Activated CD4-positive, alpha-beta T cell treated with anti-CD3 and anti-CD28 coated beads, Interleukin-2, amount 10 ng/mL, durations not matched to agents 7 days and 5 days (primary cell): ENCODE measurements at places on chromosomes 16 and 17.
A peak's percentile ranks its signal among the peaks of the same experiment; 100 is the strongest.

GRCh38 chr16:85637808-85638647 is 24.9 kb downstream of the GSE1 start:
- DNase-seq = no peak

GRCh38 chr16:47779201-47780016 is 318.3 kb downstream of the PHKB start:
- DNase-seq = peak; percentile 17

DNA sequence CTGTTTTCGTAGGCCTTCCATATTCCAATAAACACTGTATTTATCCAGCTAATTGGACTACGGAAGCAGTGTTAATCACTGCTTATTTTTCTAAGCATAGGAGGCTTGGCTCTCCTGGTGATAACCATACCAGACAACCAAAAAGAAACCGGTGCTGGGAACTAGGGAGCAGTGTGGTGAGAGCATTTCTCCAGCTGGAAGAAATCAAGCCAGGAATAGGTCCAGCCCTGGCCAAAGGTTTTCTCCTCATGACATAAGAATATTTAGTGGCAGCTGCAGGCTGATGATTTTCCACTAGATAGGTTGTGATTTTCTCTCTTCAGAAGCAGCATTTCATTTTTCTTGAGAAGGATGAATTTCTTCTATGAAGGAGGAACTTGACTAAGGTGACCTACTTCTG is 141.5 kb downstream of the TRIM37 start:
- no peak for DNase-seq

GRCh38 chr17:26766743-26767142 is 527.2 kb upstream of the WSB1 start:
- DNase-seq = no peak

GRCh38 chr16:17125671-17126070 is 345.1 kb downstream of the XYLT1 start:
- DNase-seq = no peak

DNA sequence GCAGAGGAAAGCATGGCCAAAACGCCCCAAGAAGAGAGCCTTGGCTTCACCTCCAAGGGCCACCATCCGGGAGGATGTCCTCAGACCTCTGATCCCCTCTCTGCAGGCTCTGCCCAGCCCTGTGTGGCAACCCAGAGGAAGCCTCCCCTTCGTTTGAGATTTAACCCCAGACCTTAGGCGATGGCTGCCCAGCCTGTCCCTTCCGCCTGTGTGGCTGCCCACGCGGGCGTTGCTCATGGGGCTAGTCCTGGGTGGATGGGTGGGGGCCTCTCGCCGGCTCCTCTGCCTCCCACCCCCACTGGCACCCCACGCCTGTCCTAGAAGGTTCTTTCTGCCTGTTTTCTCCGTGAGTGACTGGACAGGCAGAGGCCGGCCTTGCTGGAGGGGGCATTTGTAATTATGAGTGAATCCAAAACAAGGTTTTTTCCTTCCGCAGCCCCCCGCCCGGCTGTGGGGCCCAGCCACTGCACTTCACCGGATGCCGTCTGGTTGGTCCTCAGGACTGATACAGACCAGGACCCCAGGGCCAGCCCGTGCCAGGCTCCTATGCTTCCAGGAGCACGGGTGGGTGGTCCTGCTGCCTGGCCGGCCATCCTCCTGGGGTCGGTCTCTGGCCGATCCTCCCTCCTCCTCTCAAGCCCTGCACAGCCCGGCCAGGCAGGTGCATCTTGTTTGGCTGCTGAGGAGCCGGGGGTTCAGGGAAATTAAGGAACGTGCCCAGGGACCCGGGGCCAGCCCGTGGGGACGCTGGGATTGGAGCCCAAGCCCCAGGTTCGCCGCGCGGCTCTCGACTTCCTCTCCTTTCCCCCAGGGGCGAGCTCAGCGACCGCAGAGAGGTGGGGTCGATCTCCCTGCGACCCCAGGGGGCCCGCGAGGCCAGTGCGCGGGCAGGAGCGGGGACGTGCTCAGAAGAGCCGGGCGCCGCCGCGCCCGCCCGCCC is at the start of gene TMEM235:
TSS of gene TMEM235 (plus strand) at position 636 of the 940 bp plus-strand sequence. CDS start 393 bp downstream, outside the sequence.
- DNase-seq = no peak

- DNase-seq = no peak
Measured at GRCh38 chr16:56946767-56947603, 14.8 kb upstream of the CETP start.

- no peak for DNase-seq
Measured at GRCh38 chr17:69448431-69449102, 34.1 kb downstream of the MAP2K6 start.

GRCh38 chr16:70481929-70482536 is 27.6 kb downstream of the FCSK start:
- DNase-seq = no peak

- DNase-seq = no peak
Measured at GRCh38 chr16:85421338-85422195, 191.6 kb upstream of the GSE1 start.

- no peak for DNase-seq
Measured at GRCh38 chr16:49078104-49078503, 203.5 kb downstream of the CBLN1 start.

DNA sequence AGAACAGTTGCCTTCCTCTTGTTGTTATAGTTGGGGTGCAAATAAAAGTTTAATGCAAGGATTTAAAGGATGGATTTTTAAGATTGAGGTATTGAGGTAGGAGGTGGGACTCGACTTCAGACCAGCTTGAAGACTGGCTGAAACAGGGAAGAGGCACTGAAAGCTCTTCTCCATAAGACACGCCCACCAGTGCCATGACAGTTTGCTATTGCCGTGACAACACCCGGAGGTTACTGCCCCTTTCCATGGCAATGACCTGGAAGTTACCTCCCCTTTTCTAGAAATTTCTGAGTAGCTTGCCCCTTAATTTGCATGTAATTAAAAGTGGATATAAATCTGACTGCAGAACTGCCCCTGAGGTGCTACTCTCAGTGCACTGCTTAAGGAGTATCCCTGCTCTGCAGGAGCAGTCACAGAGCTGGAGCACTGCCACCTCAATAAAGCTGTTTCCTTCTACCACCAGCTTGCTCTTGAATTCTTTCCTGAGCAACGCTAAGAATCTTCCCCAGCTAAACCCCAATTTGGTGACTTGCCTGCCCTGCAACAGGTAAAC is 122.6 kb downstream of the SHISA6 start:
- no peak for DNase-seq

DNA sequence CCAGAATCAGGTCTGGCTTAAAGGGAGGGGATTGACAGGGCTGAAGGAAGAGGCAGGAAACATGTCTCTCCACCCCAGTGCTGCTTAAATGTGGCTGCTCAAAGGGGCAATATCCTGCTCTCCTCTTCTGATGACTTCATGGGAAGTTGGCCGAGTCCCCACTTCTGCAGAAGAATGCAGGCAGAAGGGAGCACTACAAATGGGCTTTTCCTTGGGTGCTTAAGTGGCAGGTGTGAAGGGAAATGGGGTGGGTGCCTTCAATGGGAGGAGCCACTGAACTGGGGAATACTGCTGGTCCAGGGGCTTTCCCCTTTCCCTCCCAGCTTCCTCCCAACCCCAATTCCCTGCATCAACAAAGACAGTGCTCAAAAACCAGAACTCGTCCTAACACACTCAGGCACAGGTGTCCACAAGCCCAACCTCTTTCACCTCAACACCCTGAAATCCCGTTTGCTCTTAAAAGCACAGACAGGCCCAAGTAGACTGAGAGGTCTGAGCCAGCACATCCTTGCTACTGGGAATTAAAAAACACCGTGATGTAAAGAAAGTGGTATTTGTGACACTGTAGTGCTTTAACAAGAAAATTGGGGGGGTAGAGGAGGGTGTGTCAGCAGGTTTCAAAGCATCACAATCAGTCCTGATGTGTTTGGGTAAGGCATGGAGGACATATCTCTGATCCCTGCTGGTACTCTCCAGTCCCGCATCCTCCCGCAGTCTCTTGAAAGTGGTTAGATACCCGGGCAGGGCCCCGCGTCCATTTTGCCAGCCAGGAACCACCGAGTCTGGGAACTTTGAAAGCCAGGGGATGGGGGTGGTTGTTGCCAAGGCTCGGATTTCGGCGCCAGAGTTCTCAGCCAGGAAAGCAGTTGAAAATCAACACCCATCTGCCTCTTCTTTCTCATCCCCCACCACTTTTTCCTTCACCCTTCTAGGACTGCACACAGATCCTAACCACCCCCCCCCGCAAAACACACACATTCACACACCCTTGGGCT is 1.6 kb downstream of the CA10 start:
- DNase-seq = no peak

GRCh38 chr17:75048249-75048878 is 1.3 kb downstream of the KCTD2 start:
- no peak for DNase-seq

DNA sequence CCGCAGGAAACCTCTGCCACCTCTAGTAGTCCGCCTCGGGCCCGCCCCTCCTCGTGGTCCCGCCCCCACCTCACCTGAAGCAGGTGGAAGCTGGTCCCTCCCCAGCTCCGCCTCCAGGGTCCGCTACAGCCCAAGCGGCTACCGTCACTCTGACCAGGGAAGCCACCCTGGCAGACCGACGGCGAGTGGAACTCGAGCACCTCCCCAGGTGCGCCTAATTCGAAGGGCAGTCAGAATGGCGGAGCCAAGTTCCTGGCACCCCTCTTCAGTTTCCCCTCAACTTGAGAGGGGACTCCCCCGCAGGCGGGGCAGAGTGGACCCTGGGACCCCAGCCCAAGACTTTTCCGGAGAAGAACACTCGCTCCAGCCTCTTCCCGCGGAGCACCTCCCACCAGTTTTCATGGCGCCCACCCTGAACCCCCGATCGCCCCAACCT is 507 bp downstream of the FHOD1 start:
- DNase-seq = no peak

GRCh38 chr17:38439436-38439835 is 11.2 kb downstream of the ARHGAP23 start:
- no peak for DNase-seq

DNA sequence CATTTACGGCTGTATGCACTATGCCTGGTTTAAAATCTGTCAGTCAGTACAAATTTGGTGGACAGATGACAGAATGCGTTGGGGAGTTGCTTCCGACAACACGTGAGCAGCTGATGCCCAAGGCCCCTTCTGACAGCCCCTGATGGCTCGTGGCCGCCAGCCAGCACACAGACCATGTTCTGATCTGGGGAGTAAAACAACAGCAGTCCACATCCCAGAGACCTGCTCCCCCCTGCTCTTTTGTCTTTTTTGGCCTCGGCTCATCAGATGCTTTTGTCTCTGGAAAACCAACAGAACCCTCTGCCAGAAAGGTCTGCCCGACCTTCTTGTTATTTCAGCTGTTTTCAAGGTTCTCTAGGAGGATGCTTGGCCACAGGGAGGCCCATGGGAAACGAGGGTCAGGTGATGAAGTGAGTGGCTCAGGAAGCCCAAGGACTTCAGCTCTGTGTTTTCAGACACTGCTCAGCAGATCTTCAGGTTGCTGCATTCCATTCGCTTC is 10.8 kb downstream of the ARSG start:
- no peak for DNase-seq

DNA sequence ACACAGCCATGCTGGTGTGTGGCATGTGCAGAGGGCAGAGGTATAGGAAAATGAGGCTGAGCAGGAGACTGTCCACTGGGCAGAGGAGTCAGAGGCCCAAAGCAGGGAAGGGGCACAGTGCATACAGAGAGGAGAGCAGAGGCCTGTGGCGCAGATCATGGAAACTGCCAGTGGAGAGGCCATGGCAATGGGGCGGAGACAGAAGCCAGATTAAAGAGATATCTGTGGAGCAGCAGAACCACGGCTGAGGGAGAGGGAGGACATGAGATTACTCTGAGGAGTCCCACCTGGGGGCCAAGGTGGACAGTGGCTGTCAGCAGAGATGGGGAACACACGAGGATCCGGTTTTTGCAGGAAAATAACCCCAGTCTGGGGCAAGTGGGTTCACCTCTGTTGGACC is 43.3 kb downstream of the RANBP10 start:
- DNase-seq = no peak

DNA sequence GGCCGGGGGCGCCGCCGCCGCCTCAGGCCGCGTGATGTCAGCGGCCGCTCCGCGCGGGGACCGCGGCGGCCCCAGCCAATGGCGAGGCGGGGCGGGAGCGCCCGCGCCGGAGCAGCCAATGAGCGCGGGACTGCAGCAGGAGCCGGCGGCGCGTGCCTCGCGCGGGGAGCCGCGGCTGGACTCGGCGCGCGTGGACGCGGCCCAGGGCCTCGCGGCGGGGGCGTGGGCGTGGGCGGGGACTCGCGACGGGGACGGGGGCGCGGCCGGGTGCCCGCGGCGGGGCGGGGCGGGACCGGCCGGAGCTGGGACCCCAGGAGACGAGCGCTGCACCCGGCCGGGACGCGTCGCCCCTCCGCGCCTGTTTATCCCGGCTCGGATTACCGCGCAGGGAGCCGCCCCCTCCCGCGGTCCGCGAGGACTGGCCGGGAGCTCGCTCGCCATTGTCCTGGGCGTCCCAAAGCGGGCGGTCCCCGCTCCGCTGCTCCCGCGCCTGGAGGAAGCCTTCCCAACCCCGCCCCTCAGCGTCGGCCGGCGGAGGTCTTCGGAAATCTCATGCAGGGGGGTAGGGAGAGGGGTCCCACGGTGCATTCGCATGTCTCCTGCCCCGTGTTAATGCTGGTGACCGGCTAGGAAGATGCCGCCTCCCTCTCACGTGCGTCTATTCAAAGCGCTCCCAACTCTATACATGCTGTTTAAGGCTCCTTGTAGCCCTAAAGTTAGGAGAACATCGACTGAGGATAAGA is at the start of gene RNF157:
TSS of gene RNF157 (minus strand) at position 33 of the 743 bp plus-strand sequence. CDS start 253 bp downstream, outside the sequence.
- DNase-seq = peak; percentile 68

DNA sequence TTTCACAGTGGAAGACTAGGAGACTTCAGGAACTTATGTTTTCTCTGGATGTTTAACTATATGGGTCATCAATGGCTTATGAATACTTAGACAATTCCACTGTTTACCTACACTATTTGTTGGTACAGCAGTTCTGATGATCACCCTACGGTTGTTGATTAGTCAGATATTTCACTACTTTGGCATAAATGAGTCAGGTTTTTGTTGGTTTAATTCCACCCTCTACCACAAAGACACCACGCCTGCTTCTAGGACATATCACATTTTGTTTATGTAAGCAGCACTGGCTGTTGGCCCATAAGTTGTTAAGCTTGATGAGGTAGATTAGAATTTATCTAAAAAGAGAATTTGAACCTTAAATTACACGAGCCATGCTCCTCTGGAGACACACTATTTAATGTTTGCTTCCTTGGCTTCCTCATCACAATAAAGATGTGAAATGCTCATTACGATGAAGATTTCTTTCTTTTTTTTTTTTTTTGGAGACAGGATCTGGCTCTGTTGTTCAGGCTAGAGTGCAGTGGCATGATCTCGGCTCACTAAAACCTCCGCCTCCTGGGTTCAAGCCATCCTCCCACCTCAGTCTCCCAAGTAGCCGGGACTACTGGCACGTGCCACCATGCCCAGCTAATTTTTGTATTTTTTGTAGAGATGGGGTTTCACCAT is 4.3 kb downstream of the GDE1 start:
- no peak for DNase-seq

GRCh38 chr16:54879681-54880080 is 51.0 kb upstream of the IRX5 start:
- no peak for DNase-seq

GRCh38 chr17:17343896-17344506 is 40.8 kb downstream of the NT5M start:
- no peak for DNase-seq
